ENCODE measurements at places on chromosomes 12 and 14.

DNA sequence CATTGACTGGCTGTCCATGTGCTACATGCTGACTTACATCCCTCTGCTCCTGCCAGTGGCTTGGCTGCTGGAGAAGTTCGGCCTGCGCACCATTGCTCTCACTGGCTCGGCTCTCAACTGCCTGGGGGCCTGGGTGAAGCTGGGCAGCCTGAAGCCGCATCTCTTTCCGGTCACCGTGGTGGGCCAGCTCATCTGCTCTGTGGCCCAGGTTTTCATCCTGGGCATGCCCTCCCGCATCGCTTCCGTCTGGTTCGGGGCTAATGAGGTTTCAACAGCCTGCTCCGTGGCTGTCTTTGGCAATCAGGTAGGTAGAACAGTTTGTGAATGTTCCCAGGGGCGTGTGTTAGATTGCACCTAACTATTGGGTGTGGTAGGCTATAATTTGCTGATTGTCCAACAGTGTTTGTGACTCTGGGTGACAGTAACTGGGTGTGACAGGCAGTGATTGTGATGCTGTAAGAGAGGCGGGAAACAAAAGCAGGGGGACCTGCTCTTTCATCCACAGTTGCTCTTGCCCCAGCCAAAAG lies 981 bp downstream of the FLVCR2 start:
- H3K4me1 ChIP-seq, result no peaks in the 10 kb centered on the region
- no peaks in the 10 kb centered on the region for H3K36me3 ChIP-seq
- no peak overlapping the region for H3K4me3 ChIP-seq
- no peak overlapping the region for H3K27ac ChIP-seq
- H3K27me3 ChIP-seq, result peaks cover 22% of the 10 kb centered on the region
- no peak for DNase-seq

- no peaks in the 10 kb centered on the region for H3K36me3 ChIP-seq
- H3K4me3 ChIP-seq, result no peak overlapping the region
- no peak for DNase-seq
- no peaks in the 10 kb centered on the region for H3K27me3 ChIP-seq
- H3K27ac ChIP-seq, result no peak overlapping the region
These were observed 35.7 kb upstream of the GTF2A1 start for GRCh38 chr14:81256289-81256960.

- no peak overlapping the region for H3K27ac ChIP-seq
- peaks cover 8% of the 10 kb centered on the region for H3K4me1 ChIP-seq
- no peaks in the 10 kb centered on the region for H3K36me3 ChIP-seq
- no peak for DNase-seq
- H3K4me3 ChIP-seq, result no peak overlapping the region
These were observed 66.4 kb upstream of the GPATCH2L start for GRCh38 chr14:76085358-76085757.

GRCh38 chr12:53427905-53428594 lies 4.4 kb downstream of the AMHR2 start:
- no peaks in the 10 kb centered on the region for H3K36me3 ChIP-seq
- DNase-seq, result no peak
- H3K27me3 ChIP-seq, result no peaks in the 10 kb centered on the region
